ENCODE measurements at places on chromosomes 7 and 10. TPM values are rescaled to one million over a fixed set of nuclear protein-coding genes. Genes with fewer than 3 reads are reported as not detected.

GRCh38 chr7:36303202-36304098, 86.2 kb upstream of the ANLN start:
- DNase-seq = peak; percentile 89

DNA sequence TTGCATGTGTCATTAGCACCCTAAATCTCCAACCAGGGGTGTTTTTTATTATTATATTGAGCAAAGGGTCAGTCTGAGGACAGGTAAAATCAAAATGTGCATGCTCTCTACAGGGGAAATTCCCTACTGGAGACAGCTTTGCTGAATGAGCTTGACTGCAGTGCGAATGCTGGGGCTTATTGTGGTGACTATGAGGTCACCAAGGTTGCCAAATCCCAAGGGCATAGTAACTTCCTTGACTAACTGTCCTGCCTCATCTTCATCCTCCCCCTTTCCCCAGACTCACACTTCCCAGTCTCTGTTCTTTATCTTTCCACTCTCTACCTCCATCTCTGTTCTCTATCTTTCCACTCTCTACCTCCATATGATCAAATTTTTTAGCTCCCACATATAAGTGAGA, 22.9 kb upstream of the AOC1 start:
- DNase-seq = no peak

GRCh38 chr7:87473192-87473591, 2.3 kb downstream of the ABCB4 start:
- DNase-seq = no peak

- DNase-seq = no peak
Observed at GRCh38 chr10:14116837-14117236, 213.9 kb downstream of the FRMD4A start.

GRCh38 chr10:74944205-74944604, 117.8 kb downstream of the KAT6B start:
- no peak for DNase-seq

NUTM2A gene
- 0.30 TPM for total RNA-seq

- DNase-seq = no peak
Observed at GRCh38 chr10:62719061-62719460, 85.5 kb upstream of the ADO start.

- peak; percentile 65 for DNase-seq
Observed at GRCh38 chr10:72248468-72249151, 25.1 kb upstream of the DDIT4 start.

DEPP1 gene
- total RNA-seq = 0.24 TPM

DNA sequence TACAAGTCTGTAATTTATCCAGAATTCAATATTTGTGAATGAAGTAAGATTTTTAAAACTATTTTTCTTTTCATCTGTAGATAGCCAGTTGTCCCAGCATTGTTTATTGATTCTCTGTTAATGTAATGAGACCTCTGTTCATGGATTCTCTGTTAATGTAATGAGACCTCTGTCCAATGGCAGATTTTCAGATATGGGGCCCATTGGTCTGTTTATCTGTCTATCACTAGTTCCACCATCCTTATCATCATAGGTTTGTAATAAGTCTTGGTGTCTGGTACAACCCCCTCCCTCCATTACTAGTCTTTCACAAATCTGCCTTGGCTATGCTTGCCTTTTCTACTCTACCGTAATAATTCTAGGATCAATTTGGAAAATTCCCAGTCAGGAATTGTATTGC, 276.6 kb downstream of the ARHGAP12 start:
- DNase-seq = no peak

GPR15LG gene
- total RNA-seq = not detected

PDK4 gene
- 1.4 TPM for total RNA-seq

GRCh38 chr10:114766470-114766869, 55.1 kb upstream of the FHIP2A start:
- no peak for DNase-seq

SERPINE1 gene
- total RNA-seq = 1.2 TPM

DNA sequence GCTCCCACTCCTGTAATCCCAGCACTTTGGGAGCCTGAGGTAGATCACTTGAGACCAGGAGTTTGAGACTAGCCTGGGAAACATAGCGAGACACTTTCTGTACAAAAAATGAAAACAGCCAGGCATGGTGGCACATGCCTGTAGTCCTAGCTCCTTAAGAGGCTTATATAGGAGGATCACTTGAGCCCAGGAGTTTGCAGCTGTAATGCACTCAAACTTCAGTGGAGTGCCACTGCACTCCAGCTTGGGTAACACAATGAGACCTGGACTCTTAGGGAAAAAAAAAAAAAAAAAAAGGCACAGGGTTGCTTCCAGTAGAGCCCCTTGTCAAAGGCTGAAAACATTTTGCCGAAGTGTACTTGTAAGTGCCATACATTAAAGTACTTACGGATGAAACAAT, 195.3 kb downstream of the PHTF2 start:
- no peak for DNase-seq

DNA sequence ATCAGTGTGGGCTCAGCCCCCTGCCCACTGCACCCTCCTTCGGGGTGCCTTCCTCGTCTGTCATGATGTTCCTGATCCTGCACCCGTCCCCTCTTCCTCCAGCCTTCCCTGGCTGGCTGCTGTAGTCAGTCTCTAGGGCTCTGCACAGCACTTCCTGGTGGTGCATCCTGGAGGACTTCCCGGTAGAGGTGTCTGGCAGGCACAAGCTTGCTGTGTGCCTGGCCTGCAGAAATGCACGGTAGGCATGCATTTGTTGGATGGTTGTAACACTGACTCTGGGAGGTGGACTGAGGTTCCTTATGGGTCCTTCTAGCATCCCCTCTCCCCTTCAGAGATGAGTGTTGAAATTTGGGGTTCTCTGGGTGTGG, 92.8 kb downstream of the BMS1 start:
- DNase-seq = no peak

DNA sequence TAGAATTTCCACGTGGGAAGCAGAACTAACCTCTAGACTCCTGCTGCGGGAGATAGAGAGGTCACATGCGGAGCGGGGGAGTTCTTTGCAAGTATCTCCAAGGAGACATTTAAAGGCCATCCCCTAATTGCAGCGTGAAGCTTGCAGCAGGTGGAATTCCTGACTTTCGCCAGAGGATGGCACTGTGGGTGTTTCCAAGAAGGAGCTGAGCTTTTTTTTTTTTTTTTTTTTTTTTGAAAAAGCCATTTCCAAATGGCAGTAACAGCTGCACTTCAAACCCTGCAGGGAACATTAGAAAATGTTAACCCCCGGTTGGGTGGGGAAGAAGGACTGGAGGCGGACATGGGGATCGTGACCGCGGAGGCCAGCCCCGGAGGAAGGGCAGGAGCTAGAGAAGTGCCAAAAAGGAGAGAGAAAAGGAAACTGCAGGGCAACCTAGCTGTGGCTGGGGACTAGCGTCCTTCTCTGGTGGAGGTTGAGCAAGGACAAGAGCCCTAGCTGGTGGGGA, 487.7 kb downstream of the TYW1 start:
- DNase-seq = peak; percentile 93

DNA sequence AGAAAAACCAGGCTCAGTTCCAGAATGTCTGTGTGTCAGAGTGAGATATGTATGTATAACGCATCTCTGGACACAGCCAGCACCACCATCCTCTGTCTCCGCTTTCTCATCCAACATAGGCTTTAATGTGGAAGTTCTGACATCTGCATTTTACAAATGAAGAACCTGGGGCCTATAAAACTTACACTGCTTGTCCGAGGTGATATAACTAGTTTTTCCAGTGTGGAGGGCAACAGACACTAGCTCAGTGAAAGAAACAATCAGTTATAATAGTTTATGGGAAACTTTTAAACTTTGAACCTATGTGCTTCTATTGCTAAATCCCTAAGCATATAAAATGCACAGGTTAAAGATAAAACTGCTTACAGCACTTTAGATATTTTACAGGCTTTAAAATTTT, 208.7 kb downstream of the CRPPA start:
- DNase-seq = no peak

WDR86 gene
- total RNA-seq = 1.0 TPM

- no peak for DNase-seq
Observed at GRCh38 chr7:115844857-115845256, 185.7 kb downstream of the TFEC start.

- no peak for DNase-seq
Observed at GRCh38 chr10:128908099-128908498, 558.9 kb upstream of the MGMT start.

GRCh38 chr7:149867762-149868622, 5.8 kb upstream of the ATP6V0E2 start:
- no peak for DNase-seq

DNA sequence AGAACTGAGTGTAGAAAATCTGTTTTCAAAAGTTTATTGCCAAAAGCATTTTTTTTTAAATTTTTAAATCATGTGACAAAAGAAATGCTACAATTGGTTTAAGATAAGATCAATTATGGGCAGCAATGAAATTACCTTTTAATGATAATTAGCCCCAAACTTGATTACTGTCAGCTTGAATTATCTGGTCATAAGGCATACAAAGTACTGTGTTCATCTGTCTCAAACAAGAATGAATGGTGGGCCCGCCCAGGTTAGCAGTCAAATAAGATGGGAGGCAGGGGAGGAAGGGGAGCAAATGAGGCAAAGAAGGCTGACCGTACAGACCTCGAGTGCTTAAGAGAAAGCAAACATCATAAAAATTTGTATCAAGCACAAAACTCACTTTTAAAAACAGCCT, 68.1 kb downstream of the JAZF1 start:
- DNase-seq = no peak

GRCh38 chr10:31921031-31921430, 7.6 kb downstream of the ARHGAP12 start:
- DNase-seq = no peak

- no peak for DNase-seq
Observed at GRCh38 chr10:67780759-67781538, 57.0 kb downstream of the DNAJC12 start.

ERVW-1 gene
- total RNA-seq = 66.6 TPM

LAMB4 gene
- not detected for total RNA-seq

DNA sequence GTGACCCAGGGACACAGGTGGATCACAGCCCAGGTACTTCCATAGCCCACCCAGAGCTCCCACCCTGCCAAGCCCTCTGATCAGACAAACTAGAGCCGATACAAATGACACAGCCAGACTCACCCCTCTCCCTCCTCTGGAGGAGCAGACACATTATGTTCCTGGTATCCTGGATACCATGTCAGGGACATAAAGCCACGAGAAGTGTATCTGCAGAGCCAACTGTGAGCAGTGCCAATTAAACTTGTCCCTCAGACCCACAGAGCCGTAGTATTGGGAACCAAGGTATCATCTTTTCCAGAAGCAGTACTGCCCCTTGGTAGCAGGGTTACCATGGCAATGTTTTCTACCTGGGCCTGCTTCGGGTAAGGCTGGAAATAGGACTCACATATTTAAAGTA, 47.3 kb upstream of the CPXM2 start:
- DNase-seq = no peak

DNA sequence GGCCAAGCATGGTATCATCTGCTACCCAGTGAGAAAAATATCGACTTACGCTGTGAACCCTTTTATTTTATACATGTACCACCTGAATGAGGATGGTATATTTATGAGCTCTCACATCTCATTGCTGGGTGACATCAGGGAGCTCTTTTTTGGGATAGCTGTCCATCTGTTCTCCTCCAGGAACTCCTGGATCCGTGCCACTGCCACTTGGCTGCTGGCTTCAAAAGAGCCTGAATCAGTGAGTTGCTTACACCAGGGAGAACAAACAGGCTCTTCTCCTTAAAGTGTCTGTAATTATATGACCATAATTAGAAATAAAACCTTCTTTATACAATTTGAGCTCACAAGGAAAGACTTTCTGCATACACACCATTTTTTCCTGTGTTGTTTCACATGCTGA, 106.2 kb downstream of the KAT6B start:
- DNase-seq = peak; percentile 8

DNA sequence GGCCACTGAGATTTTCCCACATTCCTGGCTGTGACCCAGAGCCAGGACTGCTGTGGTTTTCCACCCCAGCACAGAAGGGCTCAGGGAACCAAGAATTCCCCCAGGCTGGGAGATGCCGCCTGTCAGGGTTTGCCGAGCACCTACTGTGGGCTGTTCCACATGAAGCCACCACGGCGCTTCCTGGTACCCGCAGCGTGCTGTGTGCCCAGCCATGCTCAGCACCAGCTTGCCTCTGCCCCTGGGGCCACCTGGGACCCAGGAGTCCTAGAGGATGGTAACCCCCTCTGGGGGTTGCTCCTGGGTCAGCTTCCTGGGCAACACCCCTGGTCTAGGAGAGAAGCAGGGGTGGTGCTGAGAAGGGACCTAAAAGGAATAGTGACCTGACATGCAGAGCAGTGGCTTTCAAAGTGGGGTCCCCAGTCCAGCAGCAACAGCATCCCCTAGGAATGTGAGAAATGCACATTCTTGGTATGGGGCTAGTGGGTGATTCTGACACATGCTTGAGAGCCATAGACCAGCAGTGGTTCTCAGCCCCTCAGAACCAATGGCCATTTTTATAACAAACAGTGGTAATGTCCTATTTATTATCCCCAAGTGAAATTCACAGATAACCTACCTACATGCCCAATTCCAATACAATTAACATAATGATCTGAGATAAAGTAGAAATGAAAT, 53.4 kb downstream of the TSPAN15 start:
- no peak for DNase-seq

GRCh38 chr7:68362745-68363518, 1235.3 kb upstream of the AUTS2 start:
- DNase-seq = no peak

DNA sequence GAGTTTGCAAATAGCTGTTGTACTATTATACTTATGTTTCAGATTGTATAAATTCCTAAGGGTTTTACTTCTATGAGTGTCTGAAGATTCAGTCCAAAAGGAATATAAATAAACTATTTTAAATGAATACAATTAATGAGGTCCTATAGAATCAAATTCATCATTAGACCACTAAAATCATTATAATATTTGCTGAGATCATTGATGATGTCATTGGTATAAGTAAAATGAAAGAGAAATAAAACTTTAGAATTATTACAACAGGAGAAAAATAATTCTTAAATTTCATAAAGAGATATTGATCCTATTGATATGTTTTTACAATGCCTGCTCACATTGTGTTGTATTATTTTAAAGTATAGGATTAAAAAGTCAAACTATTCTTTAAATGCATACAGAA, 544.0 kb upstream of the ZWINT start:
- DNase-seq = no peak

HOXA10 gene
- total RNA-seq = 16.2 TPM

GRCh38 chr7:55431898-55432297, 66.8 kb downstream of the LANCL2 start:
- DNase-seq = no peak

- DNase-seq = peak; percentile 71
Observed at GRCh38 chr7:42617806-42618457, 293.9 kb downstream of the C7orf25 start.

Measured in SJCRH30 (cell line).